ENCODE measurements at places on chromosomes 12 and 14. TPM values are rescaled to one million over a fixed set of nuclear protein-coding genes. Genes with fewer than 3 reads are reported as not detected.

ARMH4 gene
- 22.7 TPM for total RNA-seq

CLBA1 gene
- 7.2 TPM for total RNA-seq

ALDH6A1 gene
- 11.8 TPM for total RNA-seq

DNA sequence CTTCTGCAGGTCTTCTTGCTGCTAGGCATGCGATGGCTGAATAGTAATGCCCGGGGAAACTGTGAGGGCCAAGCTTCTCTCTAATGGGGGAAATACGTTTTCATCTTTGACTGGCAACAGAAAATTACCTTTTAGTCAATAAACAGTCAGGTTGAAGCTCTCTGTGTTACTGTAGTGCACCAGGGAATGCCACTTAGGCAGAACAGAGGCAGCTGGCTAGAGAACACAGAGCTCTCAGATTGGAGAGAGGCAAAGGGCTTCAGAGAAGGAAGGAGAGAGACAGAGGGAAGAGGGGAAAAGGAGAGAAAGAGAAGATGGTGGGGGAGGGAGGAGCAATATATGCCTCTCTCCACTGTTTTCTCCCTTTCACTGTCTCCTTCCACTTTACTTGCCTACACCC lies 6.7 kb downstream of the HSD17B6 start:
- H3K27me3 ChIP-seq, result no peaks in the 10 kb centered on the region
- no peaks in the 10 kb centered on the region for H3K36me3 ChIP-seq
- H3K4me3 ChIP-seq, result no peak overlapping the region
- no peak for DNase-seq
- H3K4me1 ChIP-seq, result no peaks in the 10 kb centered on the region
- H3K27ac ChIP-seq, result no peak overlapping the region

DNA sequence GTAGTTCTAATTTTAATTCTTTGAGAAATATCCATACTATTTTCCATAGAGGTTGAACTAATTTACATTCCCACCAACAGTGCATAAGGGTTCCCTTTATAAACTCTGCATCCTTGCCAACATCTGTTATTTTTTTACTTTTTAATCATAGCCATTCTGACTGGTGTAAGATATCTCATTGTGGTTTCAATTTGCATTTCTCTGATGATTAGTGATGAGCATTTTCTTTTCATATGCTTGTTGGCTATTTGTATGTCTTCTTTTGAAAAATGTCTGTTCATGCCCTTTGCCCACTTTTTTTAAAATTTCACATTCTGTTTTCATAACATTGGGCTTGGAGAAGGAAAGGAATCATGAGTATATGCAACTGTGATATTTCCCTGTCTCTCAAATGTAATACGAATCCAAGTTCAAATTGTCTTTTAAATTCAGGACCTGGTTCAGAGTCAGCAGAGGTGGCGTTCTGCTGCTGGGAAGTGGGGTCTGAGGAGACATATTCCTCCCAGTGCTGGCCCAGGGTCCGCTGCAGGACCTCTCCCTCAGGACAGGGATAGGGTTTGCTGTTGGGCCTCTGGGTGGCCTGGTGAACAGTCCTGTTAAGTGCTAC lies 81.2 kb upstream of the ETV6 start:
- H3K36me3 ChIP-seq, result no peaks in the 10 kb centered on the region
- no peak overlapping the region for H3K4me3 ChIP-seq
- H3K27me3 ChIP-seq, result no peaks in the 10 kb centered on the region
- no peaks in the 10 kb centered on the region for H3K4me1 ChIP-seq

GRCh38 chr12:69056743-69057515 lies 124.0 kb upstream of the CPM start:
- H3K4me3 ChIP-seq, result no peak overlapping the region
- no peak overlapping the region for H3K27ac ChIP-seq
- peaks cover 21% of the 10 kb centered on the region for H3K4me1 ChIP-seq
- H3K27me3 ChIP-seq, result no peaks in the 10 kb centered on the region
- no peaks in the 10 kb centered on the region for H3K36me3 ChIP-seq
- DNase-seq, result peak; percentile 62

DNA sequence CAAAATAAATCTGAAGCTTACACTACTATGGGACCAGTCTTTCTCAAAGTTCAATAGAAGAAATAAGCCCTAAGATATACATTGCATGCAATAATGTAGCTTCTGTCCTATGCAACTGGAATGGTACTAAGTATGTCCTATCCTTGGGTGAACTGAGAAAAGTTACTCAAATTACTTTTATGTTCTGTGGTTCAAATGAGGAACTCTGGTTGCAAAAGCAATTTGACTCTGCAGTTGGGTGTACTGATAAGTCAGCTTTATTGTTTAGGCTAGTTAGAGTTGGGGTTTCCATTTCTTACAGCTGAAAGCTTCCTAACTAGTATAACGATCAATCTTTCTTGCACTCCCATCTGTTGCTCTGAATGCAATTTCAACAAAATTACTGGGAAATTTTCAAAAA lies 29.2 kb downstream of the GPR135 start:
- no peak overlapping the region for H3K4me3 ChIP-seq
- no peaks in the 10 kb centered on the region for H3K36me3 ChIP-seq
- H3K4me1 ChIP-seq, result peaks cover 19% of the 10 kb centered on the region
- H3K27me3 ChIP-seq, result no peaks in the 10 kb centered on the region
- no peak for DNase-seq

GRCh38 chr12:106078358-106079010 lies 60.3 kb downstream of the NUAK1 start:
- peaks cover 17% of the 10 kb centered on the region for H3K36me3 ChIP-seq
- H3K4me3 ChIP-seq, result no peak overlapping the region
- H3K4me1 ChIP-seq, result peaks cover 71% of the 10 kb centered on the region
- no peaks in the 10 kb centered on the region for H3K27me3 ChIP-seq
